ENCODE measurements at places on chromosomes 2 and 18.

GRCh38 chr18:13229001-13229671, 10.6 kb downstream of the LDLRAD4 start:
- DNase-seq, result no peak

DNA sequence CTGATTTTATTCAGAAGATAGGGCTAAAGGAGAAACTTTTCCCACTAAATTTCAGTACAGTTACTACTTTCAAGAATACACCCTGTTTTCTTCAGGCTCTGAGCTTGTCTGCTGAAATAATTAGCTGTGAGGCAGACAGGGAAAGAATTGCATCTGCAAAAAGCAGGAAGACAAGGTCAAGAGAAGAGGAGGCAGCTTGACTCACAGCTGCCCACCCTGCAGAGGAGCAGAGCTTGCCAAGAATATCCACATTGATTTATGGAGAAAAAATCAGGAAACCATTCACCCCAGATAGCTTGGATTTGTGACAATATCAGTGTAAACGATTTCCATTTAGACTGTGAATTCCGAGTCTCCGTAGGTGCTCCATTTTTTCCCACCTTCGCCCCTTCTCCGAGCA, 49.0 kb downstream of the ACTR2 start:
- DNase-seq, result no peak

DNA sequence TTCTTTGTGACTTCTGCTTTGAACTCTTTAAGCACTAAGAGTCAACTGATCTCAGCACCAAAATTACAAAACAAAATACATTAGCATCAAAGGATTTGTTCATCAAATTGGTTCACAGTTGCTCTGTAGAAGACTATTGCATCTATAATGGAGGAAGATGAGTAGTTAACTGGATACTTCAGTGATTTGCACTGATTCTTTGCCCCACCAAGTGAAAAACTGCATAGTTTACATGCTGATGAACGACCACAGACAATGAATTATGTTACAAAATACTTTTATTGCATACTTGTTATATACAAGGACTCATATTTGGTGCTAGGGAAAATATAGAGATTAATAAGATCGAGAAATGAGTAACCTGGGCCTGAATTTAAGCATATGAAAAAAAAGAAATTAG, 107.2 kb downstream of the SCG2 start:
- peak; percentile 75 for DNase-seq

GRCh38 chr2:179859523-179859922, 1.9 kb downstream of the ZNF385B start:
- no peak for DNase-seq

DNA sequence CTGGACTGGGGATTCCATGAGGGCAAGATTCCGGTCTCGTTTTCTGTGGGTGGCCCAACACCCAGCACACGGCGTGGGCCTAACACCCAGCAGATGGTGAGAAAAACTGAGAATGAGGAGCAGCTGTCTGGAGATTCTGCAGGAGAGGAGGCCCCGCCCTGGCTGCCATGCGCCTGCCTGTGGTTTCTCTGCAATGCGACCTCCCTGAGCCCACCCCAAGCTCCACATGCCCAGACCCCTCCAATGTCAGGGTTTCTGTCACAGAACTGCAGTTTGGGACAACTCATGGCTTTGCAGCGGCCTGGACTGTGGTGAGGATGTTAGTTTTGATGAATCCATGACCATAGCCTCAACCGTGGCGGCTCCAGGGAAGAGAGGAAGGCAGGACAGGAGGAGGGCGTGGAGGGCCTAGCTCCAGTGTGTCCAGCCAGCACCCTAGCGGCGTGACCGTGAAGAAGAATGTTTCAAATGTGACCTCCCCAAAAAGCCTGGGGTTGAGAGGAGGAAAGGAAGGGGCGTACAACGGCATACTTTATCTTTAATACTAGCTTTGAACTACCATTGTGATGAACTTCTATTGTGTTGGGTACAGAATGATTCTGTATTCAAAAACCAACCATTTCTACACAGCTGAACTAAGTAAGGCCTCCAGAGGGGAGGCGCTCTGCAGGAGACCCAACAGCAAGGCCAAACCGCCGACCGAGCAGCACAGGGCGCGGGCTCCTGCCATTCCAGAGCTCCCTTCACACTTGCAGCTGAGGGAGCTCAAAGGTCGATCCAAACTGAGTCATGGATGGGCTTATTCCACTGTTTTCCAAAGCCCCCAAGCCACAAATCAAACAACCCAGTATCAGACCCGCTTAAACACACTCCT, 3.4 kb downstream of the PXDN start:
- DNase-seq, result no peak

- DNase-seq, result no peak
These were observed 37.0 kb upstream of the TTN start for GRCh38 chr2:178844269-178844668.

DNA sequence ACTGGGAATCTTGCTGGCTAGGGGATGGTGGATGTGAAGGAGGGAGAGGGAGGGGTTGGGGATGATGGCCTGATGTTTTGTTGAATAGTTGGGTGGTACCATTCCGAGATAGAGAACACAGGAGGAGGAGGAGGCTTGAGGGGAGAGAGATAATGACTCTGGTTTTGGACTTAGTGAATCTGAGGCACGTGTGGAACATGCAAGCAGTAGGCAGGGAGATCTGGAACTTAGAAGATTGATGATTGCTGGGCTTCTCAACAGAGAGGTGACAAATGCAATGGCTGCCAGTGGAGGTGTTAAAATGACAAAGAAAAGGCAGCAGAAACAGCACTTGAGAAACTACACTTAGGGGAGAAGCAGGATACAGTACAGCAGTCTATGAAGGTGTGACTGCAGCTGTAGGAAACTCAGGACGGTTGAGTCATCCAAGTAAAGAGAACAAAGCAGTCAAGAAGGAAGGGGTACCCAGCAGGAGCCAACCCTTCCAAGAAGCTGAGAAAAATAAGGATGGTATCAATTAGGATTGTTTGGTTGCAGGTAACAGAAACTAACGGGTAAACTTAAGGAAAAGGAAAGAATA, 221.4 kb upstream of the FBXO11 start:
- no peak for DNase-seq

GRCh38 chr2:240750409-240750808, 58.7 kb downstream of the AQP12A start:
- no peak for DNase-seq

GRCh38 chr2:84851876-84852275, 29.0 kb downstream of the TRABD2A start:
- DNase-seq, result no peak

DNA sequence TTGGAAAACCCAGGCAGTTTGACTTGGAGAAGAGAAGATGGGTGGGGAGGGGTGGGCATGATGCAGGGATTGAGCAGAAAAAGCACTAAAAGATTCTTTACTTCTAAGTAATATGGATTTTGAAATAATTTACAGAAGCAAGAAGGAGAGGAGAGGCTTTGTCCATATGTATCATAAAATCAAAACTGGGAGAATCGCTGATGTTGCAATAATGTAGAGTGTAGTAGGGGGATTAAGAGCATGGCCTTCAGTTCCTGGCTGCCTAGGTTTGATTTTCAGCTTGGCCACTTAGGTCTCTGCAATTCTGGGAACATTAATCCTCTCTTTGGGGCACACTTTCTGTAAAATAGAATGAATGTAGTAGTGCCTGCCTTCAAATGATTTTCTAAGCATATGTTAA, 1760.4 kb upstream of the CELF4 start:
- no peak for DNase-seq

- DNase-seq, result peak; percentile 98
These were observed 47.1 kb upstream of the CCBE1 start for GRCh38 chr18:59744271-59744721.

DNA sequence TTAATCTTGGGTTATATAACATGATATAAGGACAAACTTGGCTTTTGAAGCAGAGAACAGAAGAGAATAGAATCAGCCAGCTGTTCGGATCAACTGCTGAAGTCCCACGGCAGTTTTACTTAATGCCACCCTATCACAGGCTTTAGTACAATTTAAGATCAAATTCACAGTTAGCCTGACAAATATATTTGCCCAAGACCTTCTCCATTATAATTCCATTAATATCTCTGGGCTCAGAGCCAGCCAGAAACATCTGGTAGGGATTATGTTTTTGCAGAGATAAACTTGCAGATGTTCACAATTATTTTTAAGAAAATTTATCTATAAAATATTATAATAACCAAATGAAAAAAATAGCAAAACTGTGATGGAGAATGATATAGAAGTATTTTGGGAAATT, 381.4 kb downstream of the RAD51AP2 start:
- peak; percentile 4 for DNase-seq

- no peak for DNase-seq
These were observed 34.0 kb downstream of the NAPG start for GRCh38 chr18:10559553-10560451.

GRCh38 chr2:106991866-106992265, 105.9 kb upstream of the ST6GAL2 start:
- no peak for DNase-seq

GRCh38 chr2:59378127-59378526, 1137.0 kb upstream of the FANCL start:
- no peak for DNase-seq

- DNase-seq, result no peak
These were observed 1242.6 kb downstream of the CNTNAP5 start for GRCh38 chr2:125267683-125268082.

- no peak for DNase-seq
These were observed 1.9 kb downstream of the CYP26B1 start for GRCh38 chr2:72145658-72146329.

- no peak for DNase-seq
These were observed 435.6 kb upstream of the HS6ST1 start for GRCh38 chr2:128754246-128754724.

DNA sequence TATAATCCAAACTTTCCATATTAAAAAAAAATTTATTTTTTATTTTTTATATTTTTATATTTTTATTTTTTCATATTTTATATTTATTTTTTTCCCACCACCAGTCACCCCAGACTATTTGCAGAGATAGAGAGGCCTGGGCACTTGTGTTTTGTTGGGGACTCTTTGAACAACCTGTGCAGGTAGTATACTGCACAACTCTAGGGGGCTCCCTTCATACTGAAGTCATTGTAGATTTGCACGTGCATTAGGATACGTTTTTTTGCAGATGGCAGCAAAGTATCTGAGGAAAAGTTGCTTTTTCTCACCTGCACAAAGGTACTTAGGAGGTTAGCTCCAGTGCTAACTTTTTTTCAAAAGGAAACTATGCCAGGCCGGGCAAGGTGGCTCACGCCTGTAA, 73.9 kb upstream of the TANC1 start:
- DNase-seq, result no peak

DNA sequence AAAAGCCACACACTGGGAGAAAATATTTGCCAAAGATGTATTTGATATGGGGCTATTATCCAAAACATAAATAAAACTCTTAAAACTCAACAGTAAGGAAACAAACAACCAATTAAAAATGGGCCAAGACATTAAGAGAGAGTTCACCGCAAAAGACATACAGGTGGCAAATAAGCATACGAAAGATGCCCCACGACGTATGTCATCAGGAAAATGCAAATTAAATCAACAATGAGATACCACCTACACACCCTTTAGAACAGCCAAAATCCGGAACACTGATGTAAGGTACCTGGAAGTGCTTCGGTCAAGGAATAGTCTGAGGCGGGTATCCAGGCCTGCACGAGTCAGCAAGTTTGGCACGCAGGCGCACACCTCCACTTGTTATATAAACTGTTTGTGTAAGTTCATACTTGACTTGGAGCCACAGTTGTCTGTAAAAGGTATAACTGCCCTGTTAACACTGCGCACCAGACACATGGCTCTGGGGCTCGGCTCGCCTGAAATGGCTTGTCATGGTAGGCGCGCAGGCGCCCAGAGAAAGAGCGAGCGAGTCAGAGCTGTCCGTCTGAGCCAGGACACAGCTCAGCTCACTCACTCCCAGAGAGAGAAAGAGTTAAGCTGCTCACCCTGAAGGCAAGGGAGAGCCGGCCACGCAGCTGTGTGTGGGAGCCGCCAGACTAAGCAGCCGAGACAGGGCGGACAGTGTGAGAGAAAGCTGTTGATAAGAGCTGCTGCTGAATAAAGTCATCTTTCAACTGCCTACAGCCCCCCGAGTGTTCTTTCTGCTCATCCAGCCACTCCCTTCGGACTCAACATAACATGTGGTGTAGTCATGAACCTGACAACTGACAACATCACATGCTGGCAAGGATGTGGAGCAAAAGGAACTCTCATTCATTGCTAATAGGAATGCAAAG, 87.3 kb downstream of the HNRNPLL start:
- DNase-seq, result no peak

- no peak for DNase-seq
These were observed 9.2 kb downstream of the SLC39A10 start for GRCh38 chr2:195666113-195666712.

GRCh38 chr2:64212801-64213321, 68.6 kb upstream of the PELI1 start:
- DNase-seq, result no peak

DNA sequence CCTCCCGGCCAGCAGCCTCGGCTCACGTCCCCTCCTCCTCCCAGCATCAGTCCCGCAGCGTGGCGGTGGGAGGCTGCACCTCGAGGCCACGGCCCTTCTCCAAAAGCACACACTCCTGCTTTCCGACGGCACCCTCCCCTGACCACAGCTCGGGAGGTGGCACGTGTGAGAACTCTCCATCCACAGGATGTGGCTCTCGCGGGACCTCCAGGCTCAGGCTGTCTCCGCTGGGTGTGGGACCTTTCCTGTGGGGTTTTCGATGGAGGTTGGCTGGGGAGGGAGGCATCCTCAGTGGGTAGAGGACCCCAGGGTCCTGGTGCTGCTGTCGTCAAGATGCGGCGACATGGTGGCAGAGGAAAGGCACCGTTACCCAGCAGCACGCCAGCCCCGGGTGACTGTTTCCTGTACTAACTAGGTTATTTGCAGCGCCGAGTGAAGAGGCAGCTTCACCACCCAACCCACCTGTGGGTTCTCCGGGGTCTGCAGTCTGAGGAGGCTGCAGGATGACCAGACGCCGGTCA, 42.8 kb upstream of the KCNG2 start:
- DNase-seq, result no peak

GRCh38 chr2:189157939-189158338, 21.6 kb downstream of the COL5A2 start:
- no peak for DNase-seq

GRCh38 chr18:21660078-21660477, 44.5 kb downstream of the ABHD3 start:
- no peak for DNase-seq

DNA sequence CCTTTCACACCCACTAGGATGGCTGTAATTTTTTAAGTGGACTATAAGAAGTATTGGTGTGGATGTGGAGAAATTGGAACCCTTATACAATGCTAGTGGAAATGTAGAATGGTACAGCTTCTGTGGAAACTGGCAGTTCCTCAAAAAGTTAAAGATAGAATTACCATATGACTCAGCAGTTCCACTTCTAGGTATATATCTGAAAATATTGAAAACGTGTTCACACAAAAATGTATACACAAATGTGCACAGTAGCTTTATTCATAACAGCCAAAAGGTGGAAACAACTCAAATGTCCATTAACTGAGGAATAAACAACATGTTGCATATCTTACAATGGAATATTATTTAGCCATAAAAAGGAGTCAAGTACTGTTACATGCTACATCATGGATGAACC, 17.7 kb downstream of the TANK start:
- no peak for DNase-seq

DNA sequence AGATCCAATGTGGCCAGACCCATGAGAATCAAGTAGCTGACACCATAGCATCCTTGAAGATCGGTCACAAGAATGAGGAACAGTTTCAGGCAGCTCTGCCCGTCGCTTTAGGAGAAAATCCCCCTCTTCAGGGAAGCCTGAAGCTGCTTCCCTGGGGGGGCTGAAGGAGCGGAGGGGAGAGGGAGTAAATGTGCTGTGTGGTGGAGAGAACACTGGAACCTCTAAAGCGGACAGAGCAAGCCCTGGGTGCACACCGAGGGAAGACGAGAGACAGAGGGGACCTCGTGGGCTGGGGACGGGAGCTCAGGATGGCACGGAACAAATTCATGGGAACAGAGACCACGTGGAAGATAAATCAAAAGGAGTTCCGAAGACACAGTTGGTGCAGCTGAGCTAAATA, 154.3 kb downstream of the NDUFA10 start:
- DNase-seq, result no peak
